ENCODE measurements at places on chromosomes 11 and 22.
A peak's percentile ranks its signal among the peaks of the same experiment; 100 is the strongest.

GRCh38 chr11:44627911-44628729, 62.7 kb downstream of the CD82 start:
- DNase-seq, result no peak

DNA sequence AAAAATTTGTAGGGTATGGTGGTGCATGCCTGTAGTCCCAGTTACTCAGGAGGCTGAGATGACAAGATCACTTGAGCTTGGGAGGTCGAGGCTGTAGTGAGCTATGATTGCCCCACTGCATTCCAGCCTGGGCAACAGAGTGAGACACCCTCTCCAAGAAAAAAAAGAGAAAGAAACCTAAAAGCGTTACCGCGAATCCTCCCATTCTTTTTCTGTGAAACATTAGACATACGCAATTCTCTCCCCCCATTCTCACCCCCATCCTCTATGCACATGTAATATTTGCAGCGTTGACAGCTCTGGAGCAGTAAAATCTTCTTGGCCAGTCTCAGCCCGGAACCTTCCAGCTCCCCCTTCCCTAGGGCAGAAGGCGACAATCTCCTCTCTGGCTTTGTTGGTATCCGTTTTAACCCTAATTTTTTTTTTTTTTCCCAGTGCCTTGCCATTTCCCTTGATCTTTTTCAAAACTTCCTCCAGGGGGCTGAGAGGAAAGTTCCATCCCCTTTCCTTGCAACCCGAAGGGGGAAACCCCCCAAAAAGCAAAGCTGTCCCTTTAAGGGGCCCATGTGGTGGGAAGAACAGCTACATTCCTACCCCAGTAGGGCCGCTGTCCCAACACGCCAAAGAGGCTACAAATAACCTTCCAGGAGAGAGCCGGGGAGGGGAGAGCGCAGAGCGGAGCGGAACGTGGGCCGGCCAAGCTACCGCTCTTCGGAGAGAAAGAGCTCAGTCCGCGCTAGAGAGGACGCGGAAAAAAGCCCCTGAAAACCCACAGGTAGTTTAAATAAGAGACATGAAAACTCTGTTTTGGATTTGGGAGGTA, 1.9 kb downstream of the LRP4 start:
- DNase-seq, result no peak

GRCh38 chr22:35593891-35594470, 23.1 kb downstream of the MB start:
- DNase-seq, result no peak

GRCh38 chr22:32073823-32074380, 30.8 kb downstream of the SLC5A1 start:
- no peak for DNase-seq

GRCh38 chr11:95883381-95883780, 40.5 kb downstream of the MTMR2 start:
- no peak for DNase-seq

DNA sequence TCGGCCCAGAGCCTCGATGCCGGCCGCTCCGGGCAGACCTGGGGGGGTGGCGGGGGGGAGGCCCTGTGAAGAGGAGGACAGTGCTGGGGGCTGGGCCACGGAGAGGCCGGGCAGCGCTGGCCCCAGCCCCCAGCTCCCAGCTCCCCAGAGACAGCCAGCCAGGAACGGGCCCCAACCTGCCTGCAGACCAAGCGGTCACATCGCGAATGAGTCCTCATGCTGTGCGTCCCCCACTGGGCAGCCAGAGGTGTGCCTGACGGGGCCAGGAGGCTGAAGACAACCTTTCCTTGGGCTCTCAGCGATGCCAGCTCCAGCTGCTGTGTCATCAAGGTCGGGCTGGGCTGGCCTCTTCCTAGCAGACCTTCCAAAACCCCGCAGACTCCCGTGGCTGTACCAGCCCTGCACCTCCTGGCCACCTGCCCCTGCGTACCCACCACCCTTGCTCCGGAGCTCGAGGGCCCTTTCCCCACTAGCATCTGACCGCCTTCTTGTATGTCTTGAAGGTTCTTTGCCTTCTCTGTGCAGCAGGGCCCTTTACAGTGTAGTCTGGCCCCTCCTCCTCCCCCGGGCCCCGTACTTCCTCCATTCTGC, 88.4 kb downstream of the CDKN1C start:
- no peak for DNase-seq

- peak; percentile 56 for DNase-seq
Measured at GRCh38 chr11:116791002-116791812, 472 bp downstream of the APOA5 start.

GRCh38 chr11:128881221-128881620, 9.9 kb upstream of the KCNJ5 start:
- DNase-seq, result no peak

- DNase-seq, result no peak
Measured at GRCh38 chr11:65435411-65435931, 12.9 kb downstream of the NEAT1 start.

DNA sequence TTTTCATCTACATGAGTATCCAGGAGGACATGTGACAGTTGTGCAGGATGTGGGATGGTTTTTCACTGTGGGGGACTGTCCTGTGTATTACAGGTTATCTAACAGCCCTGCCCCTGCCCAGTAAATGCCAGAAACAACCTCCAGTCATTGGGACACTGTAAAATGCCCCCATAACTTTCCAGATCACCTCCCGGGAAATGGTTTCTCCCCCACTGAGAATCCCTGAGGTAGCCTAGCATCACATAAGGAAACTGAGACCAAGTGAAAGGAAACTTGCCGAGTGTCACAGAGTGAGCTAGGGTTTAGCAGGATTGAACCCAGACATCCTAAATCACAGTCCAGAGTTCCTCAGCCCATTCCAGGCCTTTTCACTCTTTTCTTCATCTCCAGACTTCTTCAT, 48.3 kb upstream of the SLC6A5 start:
- no peak for DNase-seq

DNA sequence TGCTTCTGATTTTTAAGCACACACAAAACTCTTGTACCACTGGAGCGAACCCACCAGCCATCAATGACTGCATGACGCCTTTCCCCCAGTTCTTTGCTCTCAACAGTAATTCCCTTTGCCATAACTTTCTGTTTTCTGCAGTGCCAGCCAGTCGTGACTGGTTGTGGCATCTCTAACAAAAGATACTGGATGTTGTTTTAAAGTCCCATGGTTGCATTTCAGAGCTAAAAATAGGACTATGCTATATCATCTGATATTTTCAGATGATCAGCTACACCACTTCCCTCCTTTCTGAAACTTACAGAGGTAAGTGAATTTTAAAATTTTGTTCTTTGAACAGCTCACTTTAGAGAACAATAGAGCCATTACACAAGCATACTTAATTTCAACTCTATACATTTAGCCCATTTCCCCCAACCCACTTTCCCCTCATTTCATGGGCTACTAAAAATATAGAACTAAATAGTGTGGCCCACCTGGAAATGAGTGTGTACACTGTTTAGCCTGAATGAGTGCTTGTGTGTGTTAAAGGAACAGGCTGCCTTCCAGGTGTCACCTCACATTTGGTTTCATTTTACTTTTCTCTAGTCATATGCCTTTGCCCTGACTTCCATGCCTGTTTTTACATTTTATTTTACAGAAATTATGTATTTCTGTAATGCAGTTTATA, 136.9 kb upstream of the ZC3H12C start:
- no peak for DNase-seq

DNA sequence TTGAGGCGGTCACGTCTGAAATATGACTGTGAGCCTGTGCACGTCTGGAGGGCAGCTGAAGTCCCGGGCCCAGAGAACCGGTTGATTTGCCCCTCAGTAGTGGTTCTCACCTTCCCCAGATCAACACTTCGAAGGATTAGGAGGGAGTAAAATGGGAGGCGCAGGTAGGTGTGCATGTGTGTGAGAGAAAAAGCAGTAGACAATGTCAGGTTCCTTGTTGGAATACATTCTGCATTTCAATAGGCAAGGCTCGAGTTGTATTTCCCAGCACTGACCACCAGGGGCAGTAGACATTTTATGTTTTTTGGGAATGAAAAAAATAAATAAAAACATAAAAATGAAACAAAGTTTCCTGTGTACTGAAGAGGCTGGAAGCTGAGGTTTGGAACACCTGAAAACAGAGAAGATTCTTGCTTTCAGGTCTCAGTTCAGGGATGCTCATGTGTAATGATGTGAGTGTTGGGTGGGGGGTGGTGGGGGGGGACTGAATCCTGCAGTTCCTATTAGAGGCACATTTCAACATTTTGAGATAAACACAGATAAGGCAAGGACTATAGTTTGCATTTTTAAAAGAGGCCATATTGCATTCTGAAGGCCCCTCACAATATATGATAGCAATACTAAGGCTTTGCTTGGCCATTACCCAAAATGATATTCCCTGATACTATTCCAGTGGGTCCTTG, 333.9 kb downstream of the CADM1 start:
- DNase-seq, result no peak

DNA sequence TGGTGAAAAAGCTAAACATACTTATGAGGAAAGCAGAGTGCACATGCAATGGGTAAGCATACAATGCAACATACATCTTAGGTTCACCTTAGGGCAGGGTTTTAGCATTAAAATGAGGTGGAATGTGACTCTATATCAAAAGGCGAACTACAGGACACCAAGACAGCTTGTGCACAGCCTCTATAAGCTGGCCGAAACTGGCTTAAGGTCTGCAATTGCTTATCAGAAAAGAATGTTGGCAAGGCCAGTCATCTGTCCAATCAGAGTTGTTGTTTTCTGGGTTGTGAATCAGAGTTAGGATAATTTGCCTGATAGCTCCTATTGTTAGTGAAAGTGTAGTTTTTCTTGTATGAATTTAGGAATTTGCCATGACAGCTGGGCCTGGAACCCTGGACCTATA, 76.5 kb downstream of the LRRC4C start:
- DNase-seq, result no peak

DNA sequence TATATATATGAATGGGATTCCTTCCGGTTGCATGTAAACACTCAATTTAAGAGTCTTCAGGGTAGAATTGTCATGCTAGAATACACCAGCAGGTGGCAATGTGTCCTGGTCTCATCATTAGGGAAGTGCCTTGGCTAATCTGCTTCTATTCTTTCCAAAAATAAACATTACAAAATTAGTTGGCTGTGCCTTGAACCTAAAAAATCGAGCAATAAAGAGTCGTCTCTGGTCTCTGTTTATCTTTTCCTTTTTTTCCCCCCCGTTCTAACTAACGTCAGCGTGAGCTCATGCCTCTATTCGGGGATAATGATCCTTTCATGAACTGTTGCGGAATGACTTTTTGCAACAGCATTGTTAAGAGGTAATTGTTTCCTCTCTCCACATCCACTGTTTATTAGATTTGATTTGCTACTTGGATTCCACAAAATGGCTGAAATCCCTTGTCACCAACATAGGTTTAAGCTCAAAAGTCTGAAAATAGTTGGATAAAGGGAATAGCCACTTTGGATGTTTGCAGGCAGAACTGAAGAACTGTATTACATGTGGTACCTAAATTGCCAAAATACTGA, 1.2 kb upstream of the ARHGEF12 start:
- DNase-seq, result no peak

GRCh38 chr11:128552783-128553661, 34.3 kb downstream of the ETS1 start:
- DNase-seq, result no peak

GRCh38 chr11:102114032-102114431, 3.8 kb downstream of the YAP1 start:
- DNase-seq, result no peak

DNA sequence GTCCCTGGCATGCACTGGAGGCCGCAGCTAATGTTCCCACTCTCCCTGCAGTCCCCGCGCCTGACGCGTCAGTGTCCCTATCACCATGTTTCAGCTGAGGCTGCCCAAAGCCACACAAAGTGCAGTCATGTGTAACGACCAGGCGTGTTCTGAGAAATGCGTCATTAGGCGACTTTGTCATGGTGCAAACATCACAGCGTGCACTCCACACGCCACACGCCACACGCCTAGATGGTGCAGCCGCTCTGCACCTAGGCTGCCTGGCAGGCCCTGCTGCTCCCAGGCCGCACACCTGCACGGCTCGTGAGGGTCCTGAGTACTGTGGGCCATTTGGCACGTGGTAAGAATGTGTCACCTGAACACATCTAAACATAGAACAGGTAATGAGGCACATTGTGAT, 2.4 kb downstream of the CRELD2 start:
- DNase-seq, result no peak

GRCh38 chr11:116424615-116425261, 348.0 kb downstream of the BUD13 start:
- no peak for DNase-seq

DNA sequence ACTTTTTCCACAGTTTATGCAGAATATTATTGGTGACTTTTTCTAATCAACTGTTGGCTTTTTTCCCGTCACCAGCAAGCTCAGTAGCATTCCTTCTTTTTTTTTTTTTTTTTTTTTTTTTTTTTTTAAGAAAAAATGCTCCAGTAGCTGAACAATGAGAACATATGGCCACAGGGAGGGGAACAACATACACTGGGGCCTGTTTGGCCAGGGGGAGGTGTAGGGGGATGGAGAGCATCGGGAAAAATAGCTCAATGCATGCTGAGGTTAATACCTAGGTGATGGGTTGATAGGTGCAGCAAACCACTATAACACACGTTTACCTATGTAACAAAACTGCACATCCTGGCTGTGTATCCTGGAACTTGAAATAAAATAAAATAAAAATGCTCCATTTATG, 82.5 kb downstream of the ARHGAP42 start:
- no peak for DNase-seq
